ENCODE measurements at places on chromosomes 2 and 18. TPM values are rescaled to one million over a fixed set of nuclear protein-coding genes. Genes with fewer than 3 reads are reported as not detected.

DNA sequence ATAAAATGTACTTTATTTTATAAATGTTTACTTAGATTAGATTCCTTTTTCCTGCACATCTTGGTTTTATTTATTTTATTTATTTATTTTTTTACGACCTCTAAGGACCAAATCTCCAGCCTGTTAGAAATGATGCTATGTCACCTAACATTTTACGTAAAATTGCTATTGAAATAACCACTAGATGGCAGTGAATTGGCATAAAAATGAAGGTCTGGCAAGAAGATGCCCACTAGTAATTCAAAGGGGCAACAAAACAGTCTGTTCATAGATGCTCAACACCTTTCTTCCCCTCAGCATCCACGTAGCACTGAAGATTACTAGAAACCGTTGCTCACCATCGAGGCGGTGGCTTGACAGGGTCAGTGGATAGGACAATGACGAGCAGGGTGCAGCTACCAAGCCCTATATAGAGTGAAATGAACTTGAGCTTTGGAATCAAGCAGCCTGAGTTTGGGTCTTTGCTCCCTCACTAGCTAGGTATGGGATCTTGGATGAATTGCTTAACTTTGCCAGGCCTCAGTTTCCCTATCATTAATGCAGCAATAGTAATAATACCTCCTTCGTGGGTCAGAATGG is 128.7 kb upstream of the L3MBTL4 start:
- no peak overlapping the region for H3K27ac ChIP-seq
- H3K4me1 ChIP-seq: peaks cover 9% of the 10 kb centered on the region
- no peak for DNase-seq
- no peak overlapping the region for H3K4me3 ChIP-seq

DNA sequence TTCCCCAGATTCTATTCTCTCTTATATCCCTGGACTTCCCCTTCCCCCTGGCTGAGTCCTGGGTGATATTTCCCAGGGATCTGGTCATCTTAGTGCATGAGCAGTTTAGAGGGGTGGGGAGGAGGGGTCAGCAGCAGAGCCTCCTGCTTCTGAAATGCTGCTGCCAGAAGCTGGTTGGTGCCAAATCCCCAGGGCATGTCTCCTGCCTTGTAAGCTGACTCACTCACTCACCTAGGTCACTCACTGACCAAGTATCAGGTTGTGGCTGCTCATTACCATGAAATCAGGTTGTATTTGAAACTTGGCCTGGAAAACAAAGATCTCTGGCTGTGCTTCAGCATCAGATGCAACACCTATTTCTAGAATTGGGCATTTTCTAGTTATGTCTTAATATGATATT is 14.3 kb downstream of the GPR39 start:
- H3K27me3 ChIP-seq: no peaks in the 10 kb centered on the region
- DNase-seq: peak; percentile 34
- no peaks in the 10 kb centered on the region for H3K4me1 ChIP-seq

DNA sequence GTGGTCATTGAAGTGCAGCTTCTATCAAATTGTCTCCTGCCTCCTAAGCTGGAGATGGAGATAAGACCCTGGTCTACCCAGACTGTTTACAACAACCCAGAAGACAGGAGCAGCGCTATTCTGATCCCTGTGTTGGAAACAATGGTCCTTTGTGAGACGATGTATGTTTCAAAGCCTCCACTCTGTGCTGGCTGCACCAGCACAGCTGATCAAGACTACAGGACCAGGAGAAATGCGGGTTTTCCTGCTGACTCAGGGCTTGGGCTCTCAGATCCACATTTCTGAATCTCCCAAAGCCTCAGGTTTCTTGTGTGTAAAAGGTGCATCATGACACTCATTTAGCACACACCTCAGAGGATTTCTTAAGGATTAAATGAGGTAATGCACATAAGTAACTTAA is 92.0 kb downstream of the POU3F3 start:
- DNase-seq: no peak
- H3K27me3 ChIP-seq: no peaks in the 10 kb centered on the region
- no peak overlapping the region for H3K27ac ChIP-seq
- H3K36me3 ChIP-seq: no peaks in the 10 kb centered on the region
- no peaks in the 10 kb centered on the region for H3K4me1 ChIP-seq

- no peaks in the 10 kb centered on the region for H3K4me1 ChIP-seq
- no peak overlapping the region for H3K27ac ChIP-seq
- no peaks in the 10 kb centered on the region for H3K27me3 ChIP-seq
- no peak overlapping the region for H3K4me3 ChIP-seq
- no peaks in the 10 kb centered on the region for H3K36me3 ChIP-seq
- DNase-seq: no peak
These were observed 18.4 kb upstream of the CPO start for GRCh38 chr2:206920951-206921350.

DNA sequence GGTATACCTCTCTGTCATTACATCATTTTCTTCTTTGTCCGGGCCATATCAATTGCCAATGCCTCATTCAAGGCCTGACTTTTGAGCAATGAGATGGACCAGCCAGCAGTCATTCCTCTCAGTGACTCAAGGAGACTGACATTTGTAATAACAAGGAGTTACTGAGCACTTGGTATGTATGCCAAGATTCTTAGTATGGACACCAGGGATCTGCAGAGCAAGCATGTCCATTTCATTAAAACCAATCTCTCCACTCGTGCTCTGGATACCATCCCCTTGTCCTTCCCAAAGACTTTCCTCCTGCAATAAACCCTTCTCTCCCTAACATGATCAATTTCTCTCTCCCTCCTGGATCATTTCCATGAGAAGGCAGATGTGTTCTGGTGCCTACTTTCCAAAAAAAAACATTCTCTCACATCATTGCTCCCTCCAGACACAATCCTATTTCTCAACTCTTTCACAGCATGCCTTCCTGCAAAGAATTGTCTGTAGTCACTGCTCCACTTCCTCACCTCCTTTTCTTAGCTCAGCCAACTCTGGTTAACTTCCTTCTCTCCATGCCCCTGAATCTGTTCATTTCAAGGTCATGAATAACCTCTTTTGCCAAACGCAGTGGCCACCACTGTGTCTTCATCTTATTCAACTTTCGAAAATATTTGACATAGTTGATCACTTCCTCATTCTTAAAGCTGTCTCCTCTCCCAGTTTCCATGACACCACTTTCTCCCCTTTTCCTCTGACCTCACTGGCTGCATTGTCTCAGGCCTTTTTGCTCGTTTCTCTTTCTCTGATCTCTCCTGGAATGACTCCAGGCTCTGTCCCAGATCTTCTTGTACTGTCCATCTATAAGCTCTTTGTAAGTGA is 102.8 kb upstream of the CYP1B1 start:
- H3K4me3 ChIP-seq: no peak overlapping the region
- DNase-seq: no peak
- H3K36me3 ChIP-seq: no peaks in the 10 kb centered on the region

DNA sequence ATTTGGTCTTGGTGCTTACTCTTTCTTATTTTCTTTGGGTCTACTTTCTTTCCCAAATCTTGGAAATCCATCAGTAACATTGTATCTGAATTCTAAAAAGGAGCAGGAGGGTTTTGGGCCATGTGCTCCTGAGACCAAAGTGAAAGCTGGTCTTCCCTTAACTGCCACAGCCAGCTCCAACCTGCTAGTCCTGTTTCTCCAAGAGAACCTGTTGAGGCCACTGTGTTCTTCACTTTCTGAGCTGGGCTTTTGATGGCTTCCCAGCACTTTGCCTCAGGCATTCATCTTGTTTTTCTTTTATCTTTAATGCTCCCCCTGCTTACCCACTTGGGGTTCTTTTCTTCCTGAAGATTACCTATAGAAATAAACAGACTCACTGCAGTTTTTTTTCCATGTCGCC is 53.3 kb downstream of the ARHGAP28 start:
- no peak overlapping the region for H3K4me3 ChIP-seq
- peaks cover 19% of the 10 kb centered on the region for H3K4me1 ChIP-seq
- no peak for DNase-seq
- no peak overlapping the region for H3K27ac ChIP-seq
- H3K36me3 ChIP-seq: no peaks in the 10 kb centered on the region
- no peaks in the 10 kb centered on the region for H3K27me3 ChIP-seq

- no peak for DNase-seq
- H3K4me1 ChIP-seq: peaks cover 19% of the 10 kb centered on the region
- H3K27ac ChIP-seq: no peak overlapping the region
These were observed 309.5 kb downstream of the NDUFA10 start for GRCh38 chr2:239715606-239716005.

LDLRAD4 gene
- total RNA-seq: 24.3 TPM

MYO5B gene
- total RNA-seq: 22.6 TPM

PXDN gene
- total RNA-seq: 33.6 TPM

CIDEA gene
- 2.7 TPM for total RNA-seq
